ENCODE measurements at places on chromosomes 2 and 18. TPM values are rescaled to one million over a fixed set of nuclear protein-coding genes. Genes with fewer than 3 reads are reported as not detected.

DNA sequence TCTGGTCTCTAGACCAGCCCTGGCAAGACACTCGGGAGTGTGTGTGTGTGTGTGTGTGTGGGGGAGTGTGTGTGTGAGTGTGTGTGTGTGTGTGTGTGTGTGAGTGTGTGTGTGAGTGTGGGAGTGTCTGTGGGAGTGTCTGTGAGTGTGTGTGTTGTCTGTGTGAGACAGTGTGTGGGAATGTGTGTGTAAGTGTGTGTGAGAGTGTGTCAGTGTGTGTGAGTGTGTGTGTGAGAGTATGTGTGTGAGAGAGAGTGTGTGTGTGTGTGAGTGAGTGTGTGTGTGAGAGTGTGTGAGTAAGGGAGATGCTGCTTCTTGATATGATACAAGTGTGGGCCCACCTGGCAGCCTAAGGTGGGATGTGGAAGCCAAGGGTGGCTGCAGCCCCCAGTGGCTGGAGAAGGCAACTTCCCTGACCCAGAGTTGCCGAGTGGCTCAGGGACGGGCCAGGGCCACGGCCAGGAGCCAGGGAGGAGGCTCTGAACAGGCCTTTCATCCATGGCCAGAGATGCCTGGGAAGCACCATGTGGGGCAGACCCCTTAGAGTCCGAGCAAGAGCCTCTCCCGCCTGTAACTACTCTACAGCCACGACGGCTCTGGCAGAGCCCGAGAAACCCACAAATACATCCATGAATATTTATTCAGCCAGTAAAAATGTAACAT is 159.3 kb upstream of the MYCN start:
- no peak for DNase-seq

GRCh38 chr2:185299867-185300266 is 438.7 kb upstream of the FSIP2 start:
- DNase-seq = no peak

- no peak for DNase-seq
Observed at GRCh38 chr2:8379549-8379948, 302.3 kb upstream of the ID2 start.

DNA sequence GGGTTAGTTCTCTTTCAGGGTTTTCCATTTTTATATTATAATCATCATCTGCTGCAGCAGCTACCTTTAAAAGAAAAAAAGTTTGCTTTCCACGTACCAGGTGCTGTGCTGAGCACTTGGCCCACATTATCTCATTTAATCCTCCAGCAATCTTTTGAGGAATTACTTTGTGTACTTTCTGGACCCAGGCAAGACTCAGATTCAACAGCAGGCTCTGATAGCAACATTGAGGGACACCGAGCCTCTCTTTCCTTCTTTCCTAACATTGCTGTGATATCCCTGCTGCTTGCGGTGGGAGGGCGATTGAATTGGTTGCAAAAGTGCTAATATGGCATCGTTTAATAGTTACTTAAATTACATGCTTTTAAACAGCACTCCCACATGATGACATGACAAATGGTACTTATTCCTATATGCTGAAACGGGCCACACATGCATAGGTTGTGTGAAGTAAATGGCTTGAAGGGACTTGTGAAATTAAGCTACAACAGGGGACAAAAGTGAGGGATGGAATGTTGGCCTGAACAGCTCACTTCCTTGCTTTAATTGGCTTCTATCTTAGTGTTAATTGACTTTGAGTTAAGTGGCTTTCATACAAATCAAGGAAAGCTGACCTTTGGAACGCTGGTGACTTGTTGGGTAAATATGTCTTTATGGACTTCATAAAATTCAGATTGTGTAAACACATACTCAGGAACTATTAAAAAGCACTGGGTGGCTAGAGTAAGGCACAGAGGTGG is 21.2 kb downstream of the SPRED2 start:
- DNase-seq = no peak

DNA sequence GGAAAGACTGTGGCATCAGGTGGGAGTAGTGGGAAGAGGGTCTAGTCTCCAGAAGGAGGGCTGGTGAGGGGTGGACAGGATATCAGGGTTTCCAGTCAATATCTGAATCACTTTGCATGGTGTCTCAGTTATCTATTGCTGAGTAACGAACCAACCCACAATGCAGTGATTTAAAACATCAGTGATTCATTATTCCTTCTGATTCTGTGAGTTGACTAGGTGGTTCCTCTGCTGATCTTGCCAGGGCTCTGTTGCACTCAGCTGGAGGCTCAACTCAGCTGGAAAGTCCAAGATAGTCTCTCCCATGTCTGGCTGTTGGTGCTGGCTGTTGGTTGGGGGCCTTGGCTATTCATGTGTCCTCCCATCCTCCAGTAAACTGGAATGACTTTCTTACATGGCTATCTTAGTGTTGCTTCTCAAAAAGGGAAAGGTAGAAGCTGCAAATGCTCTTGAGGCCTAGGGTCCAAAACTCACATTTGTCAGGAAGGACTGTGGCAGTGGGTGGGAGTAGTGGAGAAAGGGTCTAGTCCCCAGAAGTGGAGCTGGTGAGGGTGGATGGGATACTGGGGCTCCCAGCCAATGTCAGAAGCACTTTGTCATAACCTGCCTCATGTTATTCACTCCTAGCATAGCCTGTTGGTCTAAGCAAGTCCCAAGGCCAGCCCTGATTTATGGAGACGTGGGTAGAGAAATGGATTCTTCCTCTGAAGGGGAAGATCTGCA is 13.9 kb downstream of the IL1F10 start:
- no peak for DNase-seq

R3HDM1 gene
- total RNA-seq = 13.9 TPM

CHRND gene
- not detected for total RNA-seq

ASPRV1 gene
- total RNA-seq = 0.15 TPM
